ENCODE measurements at places on chromosomes 1 and 21.

DNA sequence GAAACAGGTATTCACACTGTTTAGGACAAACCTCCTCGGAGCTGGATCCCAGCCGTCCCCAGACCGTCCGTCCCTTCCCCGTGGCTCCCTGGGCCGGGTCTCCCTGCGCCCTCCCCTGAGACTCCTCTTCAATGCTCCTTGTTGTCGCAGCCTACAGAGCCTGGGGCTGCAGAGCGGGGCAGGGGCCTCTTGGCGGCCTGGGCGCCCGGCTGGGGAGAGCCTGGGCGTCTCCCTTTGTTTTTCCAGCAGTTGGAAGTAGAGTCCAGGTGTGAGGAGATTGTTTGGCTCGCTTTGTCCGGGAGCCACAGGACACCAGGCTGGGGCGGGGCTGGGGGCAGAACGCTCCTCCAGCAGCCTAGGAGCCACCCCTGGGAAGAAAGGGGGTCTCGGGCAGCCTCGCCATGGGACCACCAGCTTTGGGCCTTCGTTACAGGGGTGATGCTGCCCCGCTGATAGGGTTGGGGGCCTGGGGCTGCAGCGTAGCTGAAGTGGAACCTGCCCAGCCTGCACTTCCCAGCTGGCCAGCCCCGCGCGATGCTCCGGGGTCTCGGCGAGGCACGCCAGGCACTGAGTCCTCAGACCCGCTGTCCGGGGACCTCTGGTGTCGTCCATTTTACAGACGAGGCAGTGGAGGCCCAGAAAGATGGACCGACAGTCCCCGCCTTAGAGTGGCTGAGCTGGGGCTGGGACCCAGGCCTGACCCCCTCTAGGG is 66.9 kb downstream of the PRDM16 start:
- DNase-seq = no peak

GRCh38 chr1:155038602-155039307 is 5.1 kb downstream of the DCST1 start:
- peak; percentile 23 for DNase-seq

GRCh38 chr1:206684478-206685333 is at the start of gene MAPKAPK2:
Gene MAPKAPK2, plus strand, starts transcription at chr1:206684905. Its CDS starts 325 bp downstream, at chr1:206685230.
- DNase-seq = peak; percentile 82

DNA sequence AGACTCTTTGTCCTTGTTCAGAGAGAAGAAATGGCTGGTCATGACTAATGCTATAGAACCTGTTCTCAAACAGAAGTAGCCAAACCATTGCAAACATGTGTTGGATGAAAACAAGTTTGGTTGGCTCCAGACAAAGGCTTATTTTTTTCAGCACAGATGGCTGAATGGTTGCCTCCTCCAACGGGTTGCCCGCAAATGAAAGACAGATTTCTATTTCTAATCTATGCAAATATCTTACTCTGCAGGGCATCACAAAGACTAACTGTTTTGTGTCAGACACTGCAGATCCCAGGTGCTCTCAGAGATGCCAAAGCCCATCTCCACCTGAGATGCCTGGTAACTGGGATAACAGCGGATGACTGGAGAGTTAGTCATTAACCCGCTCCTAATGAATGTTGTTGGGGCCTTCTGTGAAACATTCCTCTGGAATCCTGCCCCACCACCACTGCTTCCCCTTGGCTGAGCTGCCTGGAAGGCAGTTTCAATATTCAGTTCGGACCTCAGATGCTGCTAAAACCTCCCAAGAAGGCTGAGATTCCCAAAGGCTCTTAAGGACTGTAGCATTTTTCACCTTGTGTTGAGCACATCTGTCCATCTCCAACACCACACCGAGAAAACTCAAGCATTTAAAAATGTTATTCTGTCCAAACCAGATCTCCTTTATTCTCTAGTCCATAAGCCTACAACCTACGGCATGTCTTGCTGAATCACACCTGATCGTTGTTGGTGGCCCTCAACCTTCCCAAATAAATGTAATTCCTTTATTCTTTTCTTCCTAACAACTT is 104.4 kb downstream of the PTPN14 start:
- no peak for DNase-seq

DNA sequence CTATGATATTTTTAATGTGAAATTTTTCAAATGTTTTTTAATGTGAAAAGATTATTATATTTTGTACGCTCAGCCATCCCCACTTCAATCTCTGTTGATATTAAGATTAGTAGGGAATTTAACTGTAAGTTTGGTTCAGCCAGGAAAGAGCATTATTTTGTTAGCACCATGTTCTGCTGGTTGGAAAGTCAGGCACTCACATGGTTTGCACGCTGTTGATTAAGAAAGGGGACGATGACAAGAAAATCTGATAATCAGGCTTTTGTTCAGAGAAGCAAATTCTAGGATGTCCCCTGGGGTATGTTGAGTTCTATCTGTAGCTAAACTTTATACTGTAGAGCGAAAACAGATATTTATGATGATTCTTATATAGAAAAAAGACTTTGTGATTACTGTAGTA is 115.1 kb downstream of the OSBPL9 start:
- no peak for DNase-seq

Data from inflammatory macrophage treated with lipopolysaccharide for 4 hours (primary cell).